ENCODE measurements at places on chromosomes 11 and 22.

GRCh38 chr11:19428206-19429002, 187.7 kb upstream of the E2F8 start:
- no peak for DNase-seq

DNA sequence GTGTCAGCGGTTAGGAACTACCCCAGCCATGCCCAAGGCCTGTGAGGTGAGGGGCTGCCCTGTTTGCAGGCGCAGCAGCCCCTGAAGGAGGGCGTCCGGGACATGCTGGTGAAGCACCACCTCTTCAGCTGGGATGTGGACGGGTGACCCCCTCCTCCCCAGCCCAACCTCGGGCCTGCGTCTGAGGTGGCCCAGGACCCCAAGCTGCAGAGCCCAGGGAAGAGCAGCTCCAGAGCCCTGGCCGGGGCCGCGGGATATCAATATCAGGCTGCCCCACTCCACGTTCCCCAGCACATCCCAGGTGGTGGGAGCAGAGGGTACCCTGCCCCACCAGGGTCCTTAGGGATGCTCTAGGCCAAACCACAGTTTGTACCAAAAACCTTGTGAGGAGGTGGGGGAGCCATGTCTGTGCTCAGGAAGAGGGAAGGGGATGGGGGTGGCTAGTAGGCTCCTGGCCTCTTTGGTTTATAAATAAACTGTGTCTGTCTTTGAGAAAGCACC, 39.3 kb downstream of the SGSM3 start:
- DNase-seq: no peak

- DNase-seq: no peak
Observed at GRCh38 chr22:48403521-48404403, 1423.9 kb downstream of the BRD1 start.

DNA sequence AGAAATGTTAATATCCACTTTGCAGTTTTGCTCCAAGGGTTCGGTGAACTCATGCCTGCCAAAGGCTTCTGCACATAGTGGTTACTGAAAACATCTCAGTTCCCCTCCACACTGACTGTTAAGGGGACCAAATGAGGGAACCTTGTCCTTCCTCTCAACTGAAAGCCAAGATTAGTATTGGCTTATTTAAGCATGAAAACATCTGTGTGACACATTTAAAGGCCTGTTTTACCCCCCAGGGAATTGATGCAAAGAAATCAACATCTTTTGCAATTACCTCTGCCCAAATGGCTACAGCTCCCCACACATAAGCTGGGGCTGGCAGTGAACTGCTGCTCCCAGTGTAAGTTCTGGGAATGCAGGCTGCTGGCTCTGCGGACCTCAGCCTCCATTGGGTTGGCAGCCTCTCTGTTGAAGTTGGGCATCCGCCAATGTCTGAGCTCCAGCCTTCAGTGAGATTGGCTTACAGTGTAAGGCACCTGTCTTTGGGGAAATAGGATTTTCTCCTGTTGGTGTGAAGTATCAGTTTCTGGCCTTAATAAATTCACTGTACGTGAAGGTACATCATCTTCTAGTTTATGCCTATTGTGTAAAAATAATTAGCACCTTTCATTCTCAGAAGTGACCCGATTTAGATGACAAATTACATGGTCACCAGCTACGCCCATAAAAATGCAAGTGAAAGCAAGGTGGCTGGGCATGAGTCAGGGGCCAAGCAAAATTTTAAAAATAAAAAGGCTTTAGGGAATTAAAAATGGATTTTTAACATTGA, 213.4 kb upstream of the SYN3 start:
- DNase-seq: no peak

- peak; percentile 17 for DNase-seq
Observed at GRCh38 chr11:10488934-10489691, 34.0 kb downstream of the AMPD3 start.

- no peak for DNase-seq
Observed at GRCh38 chr11:44805596-44805995, 78.8 kb downstream of the TSPAN18 start.

GRCh38 chr11:61743486-61744095, 8.8 kb upstream of the MYRF start:
- no peak for DNase-seq

DNA sequence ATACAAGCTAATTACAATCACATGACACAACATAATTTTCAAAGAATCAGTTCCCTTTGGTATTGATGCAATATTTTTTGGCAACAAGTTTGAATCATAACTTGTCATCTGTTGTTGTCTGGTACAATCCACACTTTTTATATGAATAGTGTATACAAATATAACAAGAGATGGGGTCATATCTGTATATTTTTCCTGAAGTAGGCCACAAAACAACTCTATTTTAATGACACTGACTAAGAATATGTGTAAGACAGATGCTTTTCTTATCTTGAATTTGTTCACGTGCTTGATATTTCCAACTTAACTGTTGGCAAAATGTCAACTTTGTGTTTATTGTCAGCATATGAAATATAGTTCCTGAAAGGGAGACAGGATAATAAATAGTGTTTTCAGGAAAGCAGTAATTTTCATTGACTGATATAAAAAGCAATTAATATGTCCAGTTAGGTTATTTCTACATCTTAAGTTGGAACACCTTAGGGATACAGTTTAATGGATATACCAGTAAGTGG, 27.9 kb downstream of the NOX4 start:
- DNase-seq: no peak

DNA sequence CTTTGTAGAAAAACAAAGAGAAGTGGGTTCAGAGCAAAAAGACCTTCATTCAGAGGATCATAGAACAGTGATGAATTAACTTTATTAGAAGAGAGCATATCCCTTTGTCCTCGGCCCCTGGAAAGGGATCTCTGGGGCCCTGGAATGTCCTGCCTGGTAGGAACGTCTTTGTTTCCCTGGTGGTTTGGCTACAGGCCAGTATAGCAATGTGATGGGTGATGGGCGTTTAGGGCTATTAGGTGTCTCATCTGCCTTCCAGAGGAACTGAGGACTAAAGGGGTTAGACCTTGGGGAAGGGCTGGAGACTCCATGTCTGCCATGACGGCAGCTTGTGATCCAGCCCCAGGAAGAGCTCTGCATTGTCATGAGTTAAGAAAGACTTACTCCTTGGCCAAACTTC, 9.1 kb downstream of the APOL4 start:
- no peak for DNase-seq

DNA sequence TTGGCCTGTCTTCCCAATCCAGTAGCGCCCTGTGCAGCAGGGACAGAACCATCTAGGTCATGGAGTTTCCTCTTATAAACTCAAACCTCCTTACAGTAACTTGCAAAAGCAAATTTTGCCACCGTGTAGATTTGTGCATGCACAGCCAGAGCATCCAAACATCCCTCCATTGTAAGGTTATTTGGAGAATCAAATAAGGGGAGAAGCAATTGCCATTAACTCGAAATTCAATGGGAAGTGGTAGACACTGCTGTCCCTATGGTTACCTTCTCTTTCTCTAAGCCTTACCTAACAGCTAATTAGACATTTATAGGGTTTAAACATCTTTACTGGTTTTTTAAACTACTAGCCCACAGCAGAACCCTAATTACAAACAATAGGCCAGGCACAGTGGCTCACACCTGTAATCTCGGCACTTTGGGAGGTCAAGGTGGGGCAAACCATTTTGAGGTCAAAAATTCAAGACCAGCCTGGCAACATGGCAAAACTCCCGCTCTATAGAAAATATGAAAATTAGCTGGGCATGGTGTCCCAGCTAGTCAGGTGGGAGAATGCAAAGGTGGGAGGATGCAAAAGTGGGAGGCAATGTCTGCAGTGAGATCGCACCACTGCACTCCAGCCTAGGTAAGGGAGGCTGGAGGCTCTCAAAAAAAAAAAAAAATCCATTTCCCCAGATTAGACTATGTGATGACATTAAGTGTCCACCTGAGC, 6.6 kb downstream of the HSPA8 start:
- DNase-seq: no peak

GRCh38 chr22:45231293-45231692, 9.4 kb downstream of the KIAA0930 start:
- no peak for DNase-seq

- DNase-seq: no peak
Observed at GRCh38 chr11:131300439-131300717, 70.0 kb upstream of the NTM start.

DNA sequence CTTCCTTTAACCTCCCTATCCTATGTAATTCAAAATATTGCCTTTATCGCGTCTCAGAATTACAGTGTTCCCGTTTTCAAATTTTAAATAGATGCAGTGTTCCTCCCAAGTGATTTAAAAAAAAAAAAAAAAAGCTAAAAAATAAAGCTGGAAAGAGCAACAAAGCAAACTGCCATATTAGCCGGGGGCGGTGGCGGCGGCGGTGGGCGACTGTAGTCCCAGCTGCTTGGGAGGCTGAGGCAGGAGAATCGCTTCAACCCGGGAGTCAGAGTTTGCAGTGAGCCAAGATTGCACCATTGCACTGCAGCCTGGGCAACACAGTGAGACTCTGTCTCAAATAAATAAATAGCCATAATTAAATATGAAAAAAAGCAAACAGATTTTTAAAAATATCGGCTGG, 5.5 kb upstream of the AGBL2 start:
- no peak for DNase-seq

GRCh38 chr11:47980088-47980906, at the start of gene PTPRJ:
Gene PTPRJ, plus strand, starts transcription at chr11:47980559. Its CDS starts 354 bp downstream, at chr11:47980913.
- no peak for DNase-seq

DNA sequence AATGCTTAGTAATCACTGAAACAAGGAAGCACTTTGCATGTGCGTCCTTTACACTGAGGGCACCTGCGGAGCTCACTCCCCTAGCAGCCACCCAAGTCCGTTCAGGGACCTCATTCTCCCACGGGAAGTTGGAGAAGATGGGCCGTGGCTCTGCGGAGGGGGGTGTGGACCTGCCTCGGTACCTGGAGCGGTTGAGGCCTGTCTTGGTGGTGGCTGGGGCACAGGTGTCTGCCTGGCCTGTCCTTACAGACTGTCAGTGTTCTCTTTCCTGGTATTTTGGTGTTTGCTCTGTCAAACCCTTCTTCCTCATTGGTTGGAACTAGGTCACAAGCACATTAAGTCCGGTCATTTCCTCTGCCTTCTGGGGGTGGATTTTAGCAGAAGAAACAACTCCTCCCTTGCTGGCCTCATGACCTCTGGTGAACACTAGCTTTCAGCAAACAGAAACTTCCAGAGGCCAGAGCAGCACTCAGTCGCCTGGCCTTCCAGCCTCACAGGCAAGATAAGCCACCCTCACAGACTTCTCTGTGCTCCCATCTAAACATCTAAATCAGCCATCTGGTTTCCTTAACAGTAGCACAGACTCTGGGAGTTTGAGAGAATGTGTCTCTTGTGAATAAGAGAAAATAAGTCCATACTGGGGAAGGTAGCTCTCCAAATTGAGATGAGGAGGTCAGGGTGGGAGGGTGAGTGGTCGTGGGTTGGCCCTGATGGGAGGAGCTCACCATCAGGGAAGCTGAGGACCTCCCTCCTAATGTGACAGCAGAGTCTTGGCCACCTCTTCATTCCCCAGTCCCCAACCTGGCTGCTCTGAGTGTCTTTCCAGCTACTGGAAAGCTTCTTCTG, 8.6 kb downstream of the SNAP29 start:
- DNase-seq: no peak

- DNase-seq: no peak
Observed at GRCh38 chr11:117929142-117929915, at the start of gene TMPRSS13. Gene TMPRSS13, minus strand, starts transcription at chr11:117929402. Its CDS starts 95 bp downstream, at chr11:117929307.

DNA sequence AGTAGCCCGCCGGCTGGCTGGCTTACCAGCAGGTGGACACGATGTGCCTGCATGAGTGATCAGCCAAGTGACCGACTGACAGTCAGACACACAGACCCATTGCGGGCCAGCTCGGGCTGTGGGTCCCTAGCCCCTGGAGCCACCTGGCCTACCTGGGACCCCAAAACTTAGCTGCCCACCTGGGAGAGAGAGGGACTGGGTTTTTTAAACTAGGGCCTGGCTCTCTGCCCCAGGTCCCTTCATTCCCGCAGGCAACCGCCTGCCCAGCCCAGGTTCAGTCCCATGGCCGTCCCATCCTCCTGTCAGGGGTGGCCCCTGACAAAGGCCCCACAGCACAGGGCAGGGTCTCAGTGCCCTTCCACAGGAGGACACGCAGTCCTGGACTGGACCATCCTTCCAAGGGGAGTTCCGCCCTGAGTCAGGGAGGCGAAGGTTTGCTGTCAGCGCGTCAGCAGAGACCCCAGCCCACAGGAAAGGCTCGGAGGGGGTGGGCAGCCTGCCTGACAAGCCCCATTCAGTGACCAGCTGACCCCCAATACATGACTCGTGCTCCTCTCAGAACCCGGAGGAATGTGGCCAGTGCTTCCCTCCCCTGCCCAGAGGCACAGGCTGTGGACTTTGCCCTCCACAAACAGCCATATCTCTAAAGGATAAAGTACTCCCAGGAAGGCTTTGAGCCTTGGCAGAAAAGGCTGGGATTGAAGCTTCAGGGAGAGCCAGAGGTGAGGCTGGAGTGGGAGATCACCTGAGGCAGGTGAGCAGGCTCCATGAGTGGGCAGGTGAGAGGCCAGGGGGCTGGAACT, 8.4 kb downstream of the SLCO2B1 start:
- no peak for DNase-seq

GRCh38 chr11:67611704-67612587, 5.2 kb downstream of the NDUFV1 start:
- no peak for DNase-seq

- DNase-seq: no peak
Observed at GRCh38 chr22:36232715-36233401, 6.5 kb downstream of the APOL2 start.

- no peak for DNase-seq
Observed at GRCh38 chr11:94786264-94787126, 18.3 kb downstream of the AMOTL1 start.

GRCh38 chr11:46369458-46370152, 11.9 kb upstream of the MDK start:
- DNase-seq: no peak

DNA sequence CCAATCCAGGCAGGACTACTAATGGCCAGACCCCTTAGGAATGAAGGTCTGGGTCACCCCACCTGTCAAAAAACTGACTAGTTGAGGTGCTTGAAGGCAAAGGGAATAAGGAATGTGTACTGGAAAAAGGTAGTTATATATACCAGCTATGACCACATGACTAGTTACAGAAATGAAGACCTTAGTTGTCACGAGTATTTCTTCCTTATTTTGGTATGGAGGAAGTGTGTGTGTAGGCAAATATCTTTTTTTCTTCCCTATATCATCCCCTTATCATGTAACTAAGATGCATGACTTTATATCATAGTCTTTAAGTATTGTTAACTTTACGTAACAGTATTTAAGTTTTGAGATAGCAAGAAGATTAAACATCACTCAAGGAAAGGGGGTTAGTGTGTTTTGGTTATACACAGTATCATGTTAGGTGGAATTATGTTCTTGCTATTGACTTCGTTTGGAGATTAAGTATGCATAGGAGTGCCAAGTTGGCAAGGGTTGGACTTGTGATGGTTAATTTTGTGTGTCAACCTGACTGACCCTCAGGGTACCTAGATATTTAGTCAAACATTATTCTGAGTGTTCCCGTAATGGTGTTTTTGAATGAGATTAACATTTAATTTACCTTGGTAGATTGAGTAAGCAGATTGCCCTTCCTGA, 38.2 kb upstream of the NARS2 start:
- DNase-seq: no peak

- no peak for DNase-seq
Observed at GRCh38 chr22:49022816-49023160, 804.9 kb downstream of the BRD1 start.

All from esophagus squamous epithelium (tissue), 5 donors.